ENCODE measurements at places on chromosomes 13 and 19.

DNA sequence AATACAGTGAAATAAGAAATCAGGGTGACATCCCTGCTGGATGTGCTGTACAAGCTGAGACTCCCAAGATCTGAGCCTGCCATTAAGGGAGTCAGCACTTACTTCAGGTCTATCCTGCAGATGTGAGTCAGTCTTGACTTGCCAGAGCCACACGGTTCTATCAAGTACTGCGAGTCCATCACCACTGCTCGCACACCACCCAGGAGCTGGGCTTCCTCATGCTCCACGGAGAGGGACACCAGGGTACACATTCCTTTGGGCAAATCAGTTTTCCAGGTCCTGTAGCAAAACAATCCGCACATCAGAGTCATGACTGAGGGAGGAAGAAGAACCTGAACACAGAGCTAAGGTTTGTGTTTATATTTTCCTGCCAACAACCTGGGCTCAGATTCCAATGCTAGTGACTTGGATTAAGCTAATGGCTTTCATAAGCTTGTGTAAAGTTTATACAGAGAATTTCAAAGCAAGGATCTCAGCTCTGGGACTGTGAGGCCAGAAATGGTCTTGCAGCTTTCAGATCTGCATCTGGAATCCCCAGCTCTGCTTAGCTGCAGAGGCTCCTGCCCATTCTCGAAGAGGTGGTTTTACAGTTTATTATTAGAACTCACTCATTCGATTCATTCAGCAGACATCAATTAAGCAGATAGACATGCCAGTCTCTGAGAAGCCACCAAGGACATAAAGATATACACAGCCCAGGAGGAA is 90.6 kb downstream of the KL start:
- DNase-seq: no peak

GRCh38 chr19:35843676-35844481 is 8.4 kb downstream of the NPHS1 start:
- DNase-seq: peak; percentile 79

DNA sequence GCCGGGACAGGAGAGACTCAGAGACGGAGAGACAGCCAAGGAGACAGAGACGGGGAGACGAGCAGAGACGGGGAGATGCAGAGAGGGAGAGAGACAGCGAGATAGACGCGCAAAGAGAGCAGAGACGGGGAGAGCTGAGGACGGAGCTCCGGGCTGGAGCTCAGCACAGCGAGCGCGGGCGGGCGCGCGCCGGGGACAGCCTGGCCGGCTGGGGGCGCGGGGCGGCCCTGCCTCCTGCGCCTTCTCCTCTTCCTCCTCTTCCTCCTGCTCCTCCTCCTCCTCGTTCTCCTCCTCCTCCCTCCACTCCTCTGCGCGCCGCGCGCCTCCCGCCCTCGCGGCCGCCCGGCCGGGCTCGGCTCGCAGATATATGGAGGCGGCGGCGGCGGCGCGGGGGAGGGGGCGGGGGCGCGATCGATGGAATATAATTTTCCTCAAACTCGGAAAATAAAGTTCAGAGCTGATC is at the start of gene ERFL:
Gene ERFL, minus strand, starts transcription at position 229 of the 463 bp plus-strand sequence. CDS start 15,530 bp downstream, outside the sequence.
- no peak for DNase-seq

DNA sequence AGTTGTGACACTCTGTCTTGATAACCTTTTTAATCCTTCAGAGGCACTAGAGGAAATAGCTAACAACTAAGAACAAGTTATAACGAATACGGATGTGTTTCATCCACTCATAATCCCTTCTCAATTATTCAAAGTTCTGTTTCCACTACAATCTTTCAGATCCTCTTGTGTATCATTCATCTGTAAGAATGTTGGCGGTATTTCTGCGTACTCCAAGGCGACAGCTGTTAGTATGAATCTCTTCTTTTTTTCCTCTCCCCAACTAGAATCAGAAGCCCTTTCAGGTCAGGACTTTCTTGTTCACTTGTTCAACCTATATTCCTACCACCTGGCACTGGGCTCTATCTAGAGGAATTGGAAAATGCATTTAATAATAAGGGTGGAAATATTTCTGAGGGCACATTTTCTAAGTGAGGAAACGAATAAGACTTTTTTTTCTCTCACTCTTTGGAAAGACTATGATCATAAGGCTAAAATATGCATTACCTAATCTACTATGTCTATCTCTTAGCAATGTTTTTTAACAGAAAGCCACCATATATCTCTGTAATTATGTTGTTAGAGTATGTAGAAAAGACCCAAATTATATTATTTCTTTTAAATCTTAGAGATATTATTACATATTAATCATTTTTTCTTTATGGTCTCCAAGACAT is 492.9 kb downstream of the PCDH20 start:
- DNase-seq: no peak

GRCh38 chr19:51702103-51702824 is 9.1 kb downstream of the SPACA6 start:
- peak; percentile 2 for DNase-seq

- DNase-seq: no peak
These were observed 399.6 kb downstream of the DCT start for GRCh38 chr13:94079876-94080275.

GRCh38 chr13:21901336-21901735 is 230.5 kb downstream of the FGF9 start:
- DNase-seq: no peak

- no peak for DNase-seq
These were observed 749 bp downstream of the GDF15 start for GRCh38 chr19:18386543-18387271.

All from NCI-H2029 (cell line).